ENCODE measurements at places on chromosomes 12 and 14.

DNA sequence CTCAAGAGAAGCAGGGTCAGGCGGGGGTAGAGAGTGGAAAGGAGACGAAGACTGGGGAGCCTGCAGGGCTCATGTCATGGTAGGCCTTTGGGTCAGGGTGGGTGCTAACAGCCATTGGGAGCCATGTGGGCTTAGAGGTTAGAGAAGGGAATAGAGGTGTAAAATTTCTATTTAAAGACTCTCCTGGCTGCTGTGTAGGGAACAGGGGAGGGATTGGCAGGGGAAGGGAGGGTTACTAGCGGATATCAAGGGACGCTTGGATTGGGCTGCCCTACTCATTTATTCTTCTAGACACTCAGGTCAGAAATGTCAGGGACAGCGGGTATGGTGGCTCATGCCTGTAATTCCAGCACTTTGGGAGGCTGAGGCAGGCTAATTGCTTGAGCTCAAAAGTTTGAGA lies 18.2 kb downstream of the WSCD2 start:
- no peak for DNase-seq

DNA sequence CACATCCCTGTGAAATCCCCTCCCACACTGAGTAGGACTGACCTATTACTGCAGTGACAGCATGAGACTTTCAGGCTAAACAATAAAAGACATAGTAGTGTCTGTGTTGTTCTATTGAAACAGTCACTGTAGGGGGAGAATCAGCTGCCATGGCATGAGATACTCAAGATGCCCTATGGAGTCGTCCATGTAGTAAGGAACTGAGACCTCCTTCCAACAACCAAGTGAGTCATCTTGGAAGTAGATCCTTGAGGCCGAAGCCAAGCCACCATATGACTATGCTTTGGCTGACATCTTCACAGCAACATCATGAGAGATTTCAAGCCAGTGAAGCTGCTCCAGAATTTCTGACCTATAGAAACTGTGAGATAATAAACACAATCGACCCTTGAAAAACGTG lies 12.1 kb upstream of the LRP6 start:
- DNase-seq: no peak

GRCh38 chr14:21557084-21557901 lies 22.6 kb downstream of the OR10G3 start:
- DNase-seq: peak; percentile 70

DNA sequence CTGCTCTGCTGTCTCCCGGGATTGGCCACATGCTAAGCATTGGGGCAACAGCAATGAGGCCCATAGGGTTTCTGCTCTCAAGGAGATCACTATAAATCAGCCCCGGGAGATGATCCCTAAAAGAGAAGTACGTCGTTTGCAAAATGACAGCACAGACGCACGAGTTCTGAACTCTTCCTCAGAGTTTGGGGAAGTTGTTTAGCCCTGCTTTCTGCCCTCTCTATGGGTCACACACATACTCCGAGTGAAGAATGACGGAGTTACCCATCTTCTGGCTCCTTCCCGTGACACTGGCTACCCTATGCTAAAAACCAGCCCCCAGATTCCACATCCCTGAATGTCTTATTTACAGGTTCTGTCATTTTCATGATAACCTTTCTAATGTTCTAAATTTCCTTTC lies 258.0 kb upstream of the PLEKHG7 start:
- DNase-seq: no peak

GRCh38 chr14:91246051-91246852 lies 1.7 kb upstream of the GPR68 start:
- peak; percentile 51 for DNase-seq

- peak; percentile 45 for DNase-seq
Measured at GRCh38 chr12:546920-547845, 87.4 kb downstream of the B4GALNT3 start.

- no peak for DNase-seq
Measured at GRCh38 chr14:68312884-68313610, 479.8 kb downstream of the ZFP36L1 start.

GRCh38 chr12:78403681-78404080 lies 460.9 kb upstream of the SYT1 start:
- DNase-seq: no peak

DNA sequence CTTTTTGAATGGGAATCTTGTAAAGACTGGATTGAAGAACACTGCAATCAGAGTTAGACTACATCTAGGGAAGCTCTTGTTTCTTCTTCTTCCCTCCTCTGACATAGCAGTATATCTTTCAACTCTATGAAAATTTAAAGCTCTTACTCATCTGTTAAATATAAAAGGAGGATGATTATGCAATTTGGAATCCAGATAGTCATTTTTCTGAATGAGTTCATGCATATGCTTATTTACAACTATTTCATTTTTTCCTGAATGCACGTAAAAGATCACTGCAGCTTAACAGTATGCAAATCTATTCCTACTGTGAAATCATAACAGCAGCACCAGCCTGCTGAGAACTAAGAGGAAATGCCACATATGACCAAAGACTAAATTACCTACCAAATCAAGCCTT lies 133.5 kb upstream of the TMCC3 start:
- DNase-seq: no peak

DNA sequence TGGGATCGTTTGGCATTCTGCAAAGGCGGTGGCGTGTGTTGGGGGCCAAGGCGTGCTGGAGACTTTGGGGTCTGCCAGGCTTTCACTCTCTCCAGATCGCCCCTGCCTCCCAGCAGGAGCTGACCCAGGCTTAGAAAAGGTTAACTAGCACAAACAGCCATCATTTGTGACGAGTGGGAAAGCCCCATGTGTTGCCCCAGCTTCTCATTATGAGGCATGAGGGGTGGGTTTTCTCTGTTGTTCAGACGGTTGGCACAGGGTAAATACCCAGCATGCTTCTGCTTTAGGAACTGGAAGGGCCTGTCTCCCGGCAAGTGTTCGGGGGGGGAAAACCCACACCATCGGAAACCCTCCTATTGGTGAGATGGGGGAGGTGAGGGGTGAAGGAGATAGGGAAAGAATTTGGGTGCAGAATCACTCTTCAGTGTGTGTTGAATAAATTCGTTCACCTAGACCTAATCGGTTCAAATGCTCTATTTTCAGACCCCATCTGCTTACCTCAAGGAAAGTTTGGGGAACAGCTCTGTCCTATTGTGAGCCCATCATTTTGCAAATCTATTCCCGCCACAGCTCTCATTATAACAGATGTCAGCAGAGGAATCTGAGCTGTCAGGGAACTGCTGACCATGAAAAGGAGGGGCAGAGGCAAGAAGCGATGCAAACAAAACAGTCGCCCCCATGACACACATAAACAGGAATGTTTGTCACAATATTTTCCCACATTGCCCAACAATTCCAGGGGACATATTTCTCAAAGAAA lies 34.7 kb upstream of the C12orf42 start:
- DNase-seq: no peak

DNA sequence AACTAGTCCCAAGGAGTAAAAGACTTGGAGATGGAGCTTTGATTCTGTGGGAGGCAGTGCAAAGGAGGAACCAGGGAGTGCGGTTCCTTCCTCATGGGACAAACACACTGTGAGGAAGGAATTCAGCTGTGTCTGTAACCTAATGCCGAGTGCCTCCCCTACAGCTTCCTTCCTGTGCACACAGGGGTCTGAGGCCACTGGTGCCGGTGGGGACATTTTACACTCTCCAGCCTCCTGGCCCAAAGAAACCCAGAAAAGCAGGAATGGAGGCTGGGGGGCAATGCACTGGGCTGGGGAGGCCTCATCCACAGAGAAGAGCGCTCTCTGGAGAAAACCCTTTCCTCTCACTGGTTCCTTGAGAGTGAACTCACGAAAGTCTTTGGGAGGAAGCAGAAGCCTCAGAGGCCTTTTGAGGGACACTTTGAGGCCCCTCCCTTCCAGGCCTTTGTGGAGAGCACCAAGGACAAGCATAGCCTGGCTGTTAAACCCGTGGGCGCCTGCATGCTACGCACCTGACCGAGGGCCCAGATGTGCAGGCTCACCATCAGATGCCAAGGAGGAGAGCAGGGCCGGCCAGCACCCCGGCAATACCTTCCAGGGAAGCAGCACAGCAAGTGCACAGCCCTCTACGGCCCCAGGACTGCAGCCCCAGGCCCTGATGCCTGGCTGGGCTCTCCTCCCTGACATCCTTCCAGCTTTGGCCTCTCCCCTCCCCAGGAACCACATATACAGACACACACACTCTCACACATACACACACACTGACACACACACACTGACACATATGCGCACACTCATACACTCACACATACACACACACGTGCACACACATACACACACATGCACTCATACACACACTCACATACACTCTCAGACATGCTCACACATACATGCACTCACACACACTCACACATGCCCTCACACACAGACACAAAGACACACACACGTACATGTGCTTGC lies 52.0 kb downstream of the NFKBIA start:
- DNase-seq: no peak

GRCh38 chr12:29286081-29286790 lies 94.7 kb downstream of the ERGIC2 start:
- DNase-seq: no peak

DNA sequence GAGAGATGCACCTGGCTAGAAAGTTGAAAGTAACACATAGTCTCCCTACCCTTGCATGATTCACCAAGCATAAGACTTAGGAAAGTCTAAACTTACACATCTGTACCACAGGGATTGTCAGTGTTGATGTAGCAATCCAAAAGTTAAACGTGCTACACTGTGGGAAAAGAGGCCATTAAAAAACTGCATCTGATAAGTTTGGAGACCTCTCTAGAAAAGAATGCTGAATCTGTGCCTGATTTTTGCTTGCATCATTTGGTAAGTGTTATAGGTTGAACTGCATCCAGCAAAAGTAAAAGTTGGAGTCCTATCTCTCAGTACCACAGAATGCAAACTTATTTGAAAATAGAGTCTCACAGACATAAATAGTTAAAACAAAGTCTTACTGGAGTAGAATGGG lies 126.6 kb downstream of the SLC6A15 start:
- DNase-seq: no peak

- no peak for DNase-seq
Measured at GRCh38 chr14:54344445-54344844, 52.4 kb upstream of the CDKN3 start.

- no peak for DNase-seq
Measured at GRCh38 chr12:122232691-122233090, 6.8 kb upstream of the DIABLO start.

DNA sequence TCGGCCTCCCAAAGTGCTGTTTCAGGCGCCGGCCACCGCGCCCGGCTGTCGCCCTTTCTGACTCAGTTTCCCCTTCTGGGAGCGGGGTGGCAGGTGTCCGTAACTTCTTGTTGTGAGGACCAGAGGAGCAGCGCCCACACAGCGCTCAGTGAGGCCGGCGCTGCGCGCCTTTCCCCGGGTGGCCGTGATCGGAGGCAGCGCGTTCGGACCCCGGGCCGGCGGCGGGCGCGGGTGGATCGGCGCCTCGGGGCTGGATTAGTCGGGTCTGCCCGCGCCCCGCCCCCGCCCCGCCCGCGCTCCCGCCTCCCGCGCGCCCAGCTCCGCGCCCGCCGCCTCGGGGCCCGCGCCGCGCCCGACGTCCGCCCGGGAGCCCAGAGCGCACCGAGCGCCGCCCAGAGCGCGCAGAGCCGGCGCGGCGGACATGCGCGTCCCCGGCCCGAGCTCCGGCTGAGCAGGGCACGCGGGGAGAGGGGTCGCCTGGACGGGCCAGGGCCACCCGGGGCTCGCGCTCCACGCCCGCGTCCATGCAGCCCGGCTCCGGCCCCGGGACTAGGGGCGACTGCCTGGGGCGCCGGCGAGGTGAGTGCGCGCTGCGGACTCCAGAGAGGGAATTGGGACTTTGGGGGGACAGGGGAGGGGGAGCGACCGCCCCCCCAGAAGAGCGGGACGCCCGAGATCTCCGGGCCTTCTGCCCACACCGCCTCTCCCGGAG lies 50.6 kb downstream of the LRCOL1 start:
- DNase-seq: no peak

DNA sequence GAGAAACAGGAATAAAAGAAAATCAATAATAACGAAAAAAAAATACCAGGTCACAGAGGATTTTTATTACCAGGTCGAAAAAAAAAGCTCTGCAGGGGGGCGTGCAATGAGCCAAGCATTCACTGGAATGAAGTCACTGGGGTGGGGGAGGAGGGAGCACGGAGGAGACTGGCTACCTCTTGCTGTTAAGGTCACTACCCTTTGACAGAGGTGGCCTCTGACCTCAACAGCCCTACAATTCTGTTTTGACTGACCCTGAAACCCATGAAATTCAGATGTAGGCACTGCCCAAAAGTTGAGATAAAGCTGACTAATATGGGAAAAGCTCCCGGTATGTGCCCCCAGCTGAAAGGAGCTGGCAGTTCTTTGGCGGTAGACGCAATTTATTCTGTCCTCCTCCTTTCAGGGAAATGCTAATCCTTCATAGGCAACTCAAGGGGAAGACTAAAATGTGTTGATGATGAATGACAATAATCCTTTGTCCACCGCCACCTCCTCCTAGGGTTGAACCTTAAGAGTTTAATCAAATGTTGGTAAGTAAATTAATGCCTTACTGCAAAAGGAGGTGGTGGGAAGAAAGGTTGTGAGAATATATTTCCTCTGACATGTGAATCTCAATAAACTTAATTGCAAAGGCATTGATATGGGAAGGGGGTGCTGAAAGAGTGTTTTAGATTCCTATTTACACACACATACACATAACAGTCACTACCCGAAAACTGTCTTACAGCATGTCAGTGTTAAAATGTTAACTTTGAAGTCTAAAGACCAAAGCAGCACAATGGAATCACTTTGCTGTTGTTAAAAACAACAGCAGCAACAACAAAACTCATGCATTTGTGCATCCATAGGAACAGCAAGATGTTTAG lies 6.3 kb upstream of the RIC8B start:
- no peak for DNase-seq

DNA sequence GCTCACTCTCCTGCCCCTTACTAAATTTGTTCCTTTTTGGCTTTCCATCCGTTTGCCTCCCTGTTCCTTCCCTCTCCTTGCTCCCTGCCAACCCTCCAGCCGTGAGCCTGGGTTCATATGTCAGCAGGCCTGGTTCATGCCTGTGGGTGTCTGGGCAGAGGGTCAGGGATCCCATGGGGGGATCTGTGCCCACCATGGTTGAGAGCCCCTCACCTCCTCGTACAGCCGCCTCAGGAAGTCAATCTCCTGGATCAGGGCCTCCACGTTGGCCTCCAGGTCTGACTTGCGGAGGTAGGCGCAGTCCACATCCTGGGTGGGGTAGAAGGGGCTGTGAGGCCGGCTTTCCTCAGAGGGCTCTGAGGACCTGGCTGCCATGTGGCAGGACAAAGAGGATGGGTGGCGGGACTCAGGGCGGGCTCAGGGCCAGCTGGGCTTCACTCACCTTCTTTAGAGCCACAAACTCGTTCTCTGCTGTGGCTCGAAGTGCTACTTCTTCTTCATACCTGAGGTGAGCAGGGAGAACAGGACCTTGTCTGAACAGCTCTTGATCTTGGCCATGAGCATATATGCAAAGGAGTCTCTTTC lies 3.6 kb downstream of the KRT83 start:
- no peak for DNase-seq

GRCh38 chr12:71646512-71646911 lies 17.1 kb downstream of the ZFC3H1 start:
- no peak for DNase-seq

GRCh38 chr12:32362892-32363291 lies 36.5 kb upstream of the FGD4 start:
- DNase-seq: no peak

- DNase-seq: no peak
Measured at GRCh38 chr14:51715250-51715649, 63.5 kb downstream of the FRMD6 start.
